ENCODE measurements at places on chromosomes 5 and 9.

- no peak for DNase-seq
Observed at GRCh38 chr5:132363431-132364112, 5.9 kb upstream of the SLC22A5 start.

DNA sequence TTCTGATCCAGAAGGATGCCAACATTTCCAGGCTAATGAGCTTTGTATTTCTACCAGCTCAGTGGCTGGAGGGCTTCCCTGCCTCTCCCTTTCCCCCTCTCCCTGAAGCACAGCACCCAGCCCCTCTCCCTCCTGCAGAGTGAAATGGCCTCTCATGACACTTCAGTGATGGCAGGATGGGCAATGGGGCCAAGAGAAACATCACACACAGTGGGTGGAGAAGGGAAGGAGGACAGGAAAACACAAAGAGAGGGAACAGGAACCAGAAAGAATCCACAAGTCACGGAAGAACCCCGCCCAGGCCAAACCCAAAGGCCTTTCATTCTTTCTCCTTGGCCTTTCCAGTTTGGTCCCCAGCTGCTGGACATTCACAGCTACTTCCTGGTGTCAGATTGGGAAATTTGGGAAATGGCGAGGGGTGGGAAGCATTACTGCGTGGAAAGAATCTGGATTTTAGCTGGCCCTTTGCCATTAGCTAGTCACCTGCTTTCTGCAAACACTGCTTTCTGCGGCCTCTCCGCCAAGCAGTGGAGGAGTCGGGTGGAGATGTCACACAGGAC lies 82.6 kb downstream of the GLDC start:
- DNase-seq: no peak

- no peak for DNase-seq
Observed at GRCh38 chr9:69554945-69555344, 117.2 kb downstream of the APBA1 start.

GRCh38 chr5:91283326-91283725 lies 99.8 kb downstream of the ARRDC3 start:
- no peak for DNase-seq

GRCh38 chr5:9653811-9654210 lies 23.7 kb upstream of the TAS2R1 start:
- DNase-seq: no peak

GRCh38 chr5:82405161-82405560 lies 127.0 kb upstream of the RPS23 start:
- DNase-seq: no peak

GRCh38 chr5:56534102-56534829 lies 281.1 kb upstream of the MAP3K1 start:
- peak; percentile 82 for DNase-seq

DNA sequence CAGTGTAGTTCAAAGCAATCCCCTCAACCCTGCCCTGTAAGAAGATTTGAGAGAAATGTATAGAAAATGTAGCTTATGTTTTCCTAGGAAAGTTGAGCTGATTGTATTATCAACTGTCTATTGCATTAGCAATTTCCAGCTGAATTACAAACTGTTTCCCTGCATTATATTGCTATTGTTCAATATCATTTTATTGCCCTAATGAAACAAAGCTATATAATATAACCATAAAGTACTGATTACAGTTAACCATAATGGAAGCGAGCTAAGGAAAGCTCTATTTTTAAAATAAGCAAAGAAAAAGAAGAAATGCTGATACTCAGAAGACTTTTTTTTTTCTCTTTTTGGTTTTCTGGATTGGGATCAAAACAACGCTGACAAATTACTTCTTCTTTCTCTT lies 228.3 kb downstream of the EFNA5 start:
- DNase-seq: no peak

DNA sequence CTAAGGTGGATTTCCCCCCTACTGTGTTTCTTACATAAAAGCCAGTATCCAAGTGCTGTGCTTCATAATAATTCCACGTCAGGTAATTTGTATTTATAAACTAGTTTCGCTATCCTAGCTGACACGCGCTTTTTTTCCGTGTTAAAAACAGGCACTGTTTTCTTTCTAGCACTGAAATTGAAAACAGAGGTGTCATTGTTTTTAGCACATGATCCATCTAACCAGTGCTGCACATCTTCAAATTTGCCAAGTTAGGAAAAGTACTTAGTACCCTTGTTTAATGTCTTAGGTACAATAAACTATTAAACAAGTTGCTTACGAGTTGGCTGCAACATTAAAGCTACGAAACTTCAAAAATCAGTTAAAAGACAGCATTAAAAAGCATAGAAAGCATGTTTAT lies 49.9 kb downstream of the JMY start:
- DNase-seq: no peak

- no peak for DNase-seq
Observed at GRCh38 chr9:18501949-18502348, 28.0 kb downstream of the ADAMTSL1 start.

GRCh38 chr5:81590498-81591384 lies 160.2 kb downstream of the SSBP2 start:
- no peak for DNase-seq

GRCh38 chr5:143648696-143649095 lies 163.3 kb upstream of the HMHB1 start:
- DNase-seq: no peak

GRCh38 chr5:14258840-14259239 lies 115.7 kb downstream of the TRIO start:
- DNase-seq: no peak

- no peak for DNase-seq
Observed at GRCh38 chr5:6506611-6507010, 58.0 kb downstream of the UBE2QL1 start.

- no peak for DNase-seq
Observed at GRCh38 chr9:21491756-21492155, 9.6 kb upstream of the IFNE start.

DNA sequence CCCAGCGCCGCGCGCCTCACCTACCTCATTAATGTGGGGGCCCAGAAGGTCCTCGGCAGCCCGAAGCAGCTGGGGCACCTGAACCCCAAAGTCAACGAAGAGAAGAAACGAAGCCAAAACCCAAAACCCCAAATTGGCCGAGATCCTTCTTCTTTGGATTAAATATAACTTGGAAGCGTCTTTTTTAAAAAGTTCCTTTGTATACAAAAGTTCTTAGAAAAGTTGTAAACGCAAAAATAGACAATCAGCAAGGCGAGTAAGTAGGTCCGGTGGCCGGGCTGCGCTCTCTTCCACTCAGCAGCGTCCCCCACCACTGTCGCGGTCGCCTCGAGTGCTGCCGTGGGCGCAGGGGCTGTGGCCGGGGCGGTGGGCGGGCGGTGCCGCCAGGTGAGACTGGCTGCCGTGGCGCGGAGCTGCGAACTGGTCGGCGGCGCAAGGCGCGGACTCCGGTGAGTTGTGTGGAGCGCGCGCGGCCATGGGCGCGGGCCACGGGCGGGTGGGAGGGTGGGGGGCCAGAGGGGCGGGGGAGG lies 360 bp downstream of the KLF4 start:
- peak; percentile 50 for DNase-seq

- no peak for DNase-seq
Observed at GRCh38 chr9:129436751-129437625, 183.9 kb downstream of the C9orf50 start.

DNA sequence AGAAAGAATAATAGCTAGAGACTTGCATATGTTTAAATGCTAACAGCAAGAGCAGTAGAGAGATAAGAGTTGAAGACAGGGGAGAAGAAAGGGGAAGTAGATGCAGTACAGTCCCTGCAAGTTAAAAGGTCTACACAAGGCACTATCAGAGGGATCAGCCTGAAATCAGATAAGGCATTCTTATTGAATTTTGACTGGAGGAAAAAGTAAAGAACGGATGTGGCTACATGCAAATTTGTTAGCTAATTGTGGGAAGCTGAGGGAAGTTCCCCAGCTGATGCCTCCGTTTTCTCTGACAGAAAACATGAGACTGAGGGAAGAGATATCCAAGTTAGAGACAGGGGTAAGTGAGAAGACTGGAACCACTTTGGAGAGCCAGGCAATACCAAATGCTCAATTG lies 12.9 kb upstream of the RHOBTB3 start:
- no peak for DNase-seq
